ENCODE measurements at places on chromosomes 5 and 9. TPM values are rescaled to one million over a fixed set of nuclear protein-coding genes. Genes with fewer than 3 reads are reported as not detected.

DNA sequence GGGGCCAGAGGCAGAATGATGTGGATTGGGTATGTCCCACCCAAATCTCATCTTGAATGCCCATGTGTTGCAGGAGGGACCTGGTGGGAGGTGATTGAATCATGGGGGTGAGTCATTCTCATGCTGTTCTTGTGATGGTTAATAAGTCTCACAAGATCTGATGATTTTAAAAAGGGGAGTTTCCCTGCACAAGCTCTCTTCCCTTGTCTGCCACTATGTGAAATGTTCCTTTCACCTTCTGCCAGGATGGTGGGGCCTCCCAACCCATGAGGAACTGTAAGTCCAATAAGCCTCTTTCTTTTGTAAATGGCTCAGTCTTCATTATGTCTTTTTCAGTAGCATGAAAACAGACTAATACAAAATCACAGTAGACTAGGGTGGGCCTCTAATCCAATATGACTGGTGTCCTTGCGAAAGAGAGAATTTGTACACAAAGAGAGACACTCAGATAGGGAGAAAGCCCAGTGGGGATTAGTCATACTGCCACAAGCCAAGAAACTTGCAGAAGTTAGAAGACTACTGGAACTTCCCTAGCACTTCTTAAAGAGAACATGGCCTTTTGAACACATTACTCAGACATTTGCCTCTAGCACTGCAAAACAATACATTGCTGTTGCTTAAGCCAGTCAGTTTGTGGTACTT lies 68.4 kb downstream of the ANXA1 start:
- peak; percentile 27 for DNase-seq

GRCh38 chr9:35659340-35659739 lies 1.2 kb downstream of the CCDC107 start:
- peak; percentile 81 for DNase-seq

DNA sequence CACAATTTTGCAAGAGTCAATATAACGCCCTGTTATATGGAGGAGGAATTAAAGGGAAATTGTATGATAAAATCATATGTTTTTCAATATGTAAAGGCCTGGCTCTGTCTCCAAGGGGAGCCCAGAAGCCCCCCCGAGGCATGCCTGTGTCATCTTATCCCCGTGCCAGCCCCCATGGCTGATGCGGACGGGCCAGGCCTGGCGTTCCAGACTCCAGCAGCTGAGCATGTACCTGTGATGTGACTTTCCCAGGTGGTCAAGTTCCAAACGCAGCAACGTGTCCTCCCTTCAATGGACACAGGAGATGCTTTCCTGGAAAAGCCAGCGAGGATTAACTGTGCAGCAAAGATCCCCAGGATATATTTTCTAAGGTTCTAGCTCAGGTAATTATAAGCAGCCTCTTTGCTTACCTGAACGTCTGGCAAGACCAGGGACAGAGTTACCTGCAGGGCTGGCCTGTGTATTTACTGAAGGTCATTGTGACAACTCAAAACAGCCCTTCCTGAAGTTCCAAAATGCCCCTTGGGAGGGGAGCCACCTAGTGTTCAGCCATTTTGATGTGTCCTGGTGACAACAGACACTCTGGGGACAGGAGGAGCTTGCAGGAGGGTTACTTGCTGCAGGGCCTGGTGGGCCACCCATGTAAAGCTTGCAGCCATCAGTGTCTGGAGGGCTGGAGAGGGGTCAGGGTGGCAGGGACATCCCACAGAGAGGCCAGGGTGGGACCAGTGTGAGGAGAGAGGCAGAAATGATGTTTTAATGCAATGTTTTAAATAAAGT lies 53.3 kb upstream of the RNU6ATAC start:
- no peak for DNase-seq

- DNase-seq: no peak
These were observed 472.5 kb downstream of the MTRR start for GRCh38 chr5:8341406-8341805.

DNA sequence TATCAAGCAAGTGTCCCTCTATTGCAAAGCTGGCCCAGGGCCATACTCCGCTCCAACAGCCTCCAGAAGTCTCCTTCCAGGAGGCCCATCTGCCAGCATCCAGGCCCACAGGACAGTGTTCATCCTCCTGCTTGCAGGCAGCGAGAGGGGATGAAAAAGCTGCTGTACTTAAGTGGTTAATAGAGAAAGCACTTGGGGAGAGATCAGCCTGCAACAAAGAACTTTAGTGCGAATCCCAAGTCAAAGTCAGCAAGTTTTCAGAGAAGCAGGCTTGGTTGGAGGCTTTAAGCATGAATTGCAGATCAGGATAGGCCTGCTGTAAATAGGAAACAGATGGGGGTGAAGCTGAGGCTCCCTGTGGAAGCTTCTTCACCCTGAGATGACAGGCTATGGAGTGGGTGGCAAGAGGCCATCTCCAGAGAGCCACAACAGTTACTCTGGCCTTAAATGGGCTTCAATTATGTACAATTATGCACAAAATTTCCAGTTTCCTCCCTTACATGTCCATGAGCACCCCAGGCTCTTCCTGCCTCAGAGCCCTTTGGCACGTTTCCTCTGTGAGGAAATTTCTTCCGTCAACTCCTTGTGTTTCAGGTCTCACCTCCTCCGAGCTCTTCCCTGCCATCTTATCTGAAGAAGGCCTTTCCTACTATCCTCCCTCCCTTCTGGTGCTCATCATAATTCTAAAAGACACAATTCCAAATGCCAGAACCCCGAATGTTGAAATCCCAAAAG lies 98.0 kb upstream of the NR3C1 start:
- DNase-seq: no peak

- DNase-seq: peak; percentile 59
These were observed 18.7 kb downstream of the CPLX2 start for GRCh38 chr5:175889910-175890684.

DNA sequence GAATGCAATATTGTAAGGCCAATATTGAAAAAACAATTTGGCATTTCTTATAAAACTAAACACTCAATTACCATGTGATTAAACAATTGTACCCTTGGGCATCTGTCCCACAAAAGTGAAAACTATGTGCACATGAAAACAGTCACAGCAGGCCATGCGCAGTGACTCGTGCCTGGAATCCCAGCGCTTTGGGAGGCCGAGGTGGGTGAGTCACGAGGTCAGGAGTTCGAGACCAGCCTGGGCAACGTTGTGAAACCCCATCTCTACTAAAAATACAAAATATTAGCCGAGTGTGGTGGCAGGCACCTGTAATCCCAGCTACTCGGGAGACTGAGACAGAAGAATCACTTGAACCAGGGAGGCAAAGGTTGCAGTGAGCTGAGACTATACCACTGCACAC lies 343.7 kb downstream of the DMRTA1 start:
- DNase-seq: no peak

GRCh38 chr9:108117795-108118194 lies 628.2 kb upstream of the KLF4 start:
- no peak for DNase-seq

- DNase-seq: peak; percentile 27
These were observed 74.4 kb upstream of the EQTN start for GRCh38 chr9:27371382-27371781.

DNA sequence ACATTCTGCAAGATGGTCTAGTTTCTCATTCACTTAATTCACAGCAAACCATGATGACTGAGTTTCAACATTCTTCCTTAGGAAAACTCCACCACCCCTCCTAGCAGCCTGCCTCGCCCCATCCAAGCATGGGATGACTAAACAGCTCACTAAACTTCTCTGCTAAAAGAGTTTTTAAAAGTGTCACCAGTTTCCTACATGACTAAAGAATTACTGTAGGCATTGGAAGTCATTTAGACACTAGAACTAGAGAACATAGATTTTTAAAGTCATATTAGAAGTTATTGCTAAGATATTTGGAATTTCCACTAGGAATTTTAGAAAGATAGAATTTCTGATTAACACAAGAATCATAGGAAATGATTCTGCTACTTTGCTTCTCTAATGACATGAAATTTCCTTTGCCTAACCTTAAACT lies 5.5 kb upstream of the ESM1 start:
- DNase-seq: peak; percentile 42

DNA sequence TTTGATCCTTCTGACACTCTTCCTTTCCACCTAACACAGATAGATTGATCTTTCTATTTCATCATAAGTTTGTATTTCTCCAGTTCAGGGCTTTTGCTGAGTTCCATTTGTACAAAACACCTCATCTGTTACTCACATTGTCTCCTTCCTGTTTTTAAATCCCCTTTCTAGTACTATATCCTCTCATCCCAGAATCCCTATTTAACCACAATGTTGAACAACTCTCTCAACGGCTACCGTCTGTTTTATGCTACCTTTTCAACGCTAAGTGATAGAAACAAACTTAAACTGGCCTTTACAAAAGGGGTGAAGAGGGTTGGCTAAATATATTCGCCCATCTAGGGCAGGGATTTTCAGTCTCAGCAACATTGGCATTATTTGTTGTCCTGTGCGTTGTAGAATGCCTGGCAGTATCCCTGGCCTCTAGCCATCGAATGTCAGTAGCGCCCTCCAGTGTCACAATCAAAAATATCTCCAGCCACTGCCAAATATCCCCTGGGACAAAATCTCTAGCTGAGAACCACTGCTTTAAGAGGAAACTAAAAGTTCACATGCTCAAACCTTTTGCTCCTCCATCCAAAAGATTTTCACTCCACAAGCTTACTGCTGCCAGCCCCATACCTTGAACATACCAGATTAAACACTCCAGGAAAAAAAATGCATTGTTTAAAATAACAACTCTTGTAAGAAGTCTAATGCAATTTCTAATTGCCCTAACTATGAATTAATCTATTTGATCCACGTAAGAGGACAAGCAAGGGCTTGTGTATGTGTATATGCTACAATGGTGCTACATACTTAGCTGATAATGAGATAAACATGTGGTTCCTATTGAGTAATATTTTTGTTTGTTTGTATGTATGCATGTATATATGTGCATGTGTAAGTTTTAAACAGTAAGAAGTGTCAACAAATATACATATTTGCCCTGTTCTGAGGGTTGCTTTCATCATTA lies 344.0 kb downstream of the PTPRD start:
- DNase-seq: peak; percentile 25

DNA sequence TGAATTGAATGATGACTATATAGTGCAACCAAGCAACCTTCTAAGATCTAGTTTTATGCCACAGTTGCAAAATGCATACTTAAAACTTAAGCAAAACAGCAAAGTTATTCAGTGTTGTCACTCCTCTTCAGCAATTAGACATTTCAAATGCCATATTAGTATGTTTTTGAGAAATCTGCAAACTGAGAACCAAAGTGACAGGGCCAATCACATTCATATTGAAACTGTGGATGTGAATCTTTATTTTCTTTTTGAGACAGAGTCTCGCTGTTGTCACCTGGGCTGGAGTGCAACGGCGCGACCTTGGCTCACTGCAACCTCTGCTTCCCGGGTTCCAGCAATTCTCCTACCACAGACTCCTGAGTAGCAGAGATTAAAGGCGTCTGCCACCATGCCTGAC lies 249.2 kb upstream of the EFNA5 start:
- no peak for DNase-seq

DNA sequence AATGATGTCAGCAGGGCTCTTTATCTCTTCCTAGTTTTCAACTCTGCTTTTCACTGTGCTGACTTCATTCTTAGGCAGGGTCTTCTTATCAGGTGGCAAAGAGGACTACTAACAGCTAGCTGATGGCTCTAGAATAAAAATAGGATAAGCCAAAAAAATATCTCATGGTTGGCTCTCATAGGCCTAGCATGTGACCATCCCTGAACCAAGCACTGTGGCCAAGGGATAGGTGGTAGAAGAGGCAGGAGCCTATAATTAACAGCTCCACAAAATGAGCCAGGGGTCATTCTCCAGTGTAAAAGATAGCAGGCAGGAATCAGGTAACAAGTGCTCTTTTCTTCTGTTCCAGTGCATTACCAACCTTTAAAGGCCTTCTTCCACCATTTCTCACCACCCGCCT lies 21.1 kb downstream of the ANKDD1B start:
- DNase-seq: no peak

GRCh38 chr9:112180387-112180881 lies 5.3 kb upstream of the SUSD1 start:
- DNase-seq: peak; percentile 74

- no peak for DNase-seq
These were observed 808.4 kb downstream of the CDH18 start for GRCh38 chr5:19179571-19179970.

DNA sequence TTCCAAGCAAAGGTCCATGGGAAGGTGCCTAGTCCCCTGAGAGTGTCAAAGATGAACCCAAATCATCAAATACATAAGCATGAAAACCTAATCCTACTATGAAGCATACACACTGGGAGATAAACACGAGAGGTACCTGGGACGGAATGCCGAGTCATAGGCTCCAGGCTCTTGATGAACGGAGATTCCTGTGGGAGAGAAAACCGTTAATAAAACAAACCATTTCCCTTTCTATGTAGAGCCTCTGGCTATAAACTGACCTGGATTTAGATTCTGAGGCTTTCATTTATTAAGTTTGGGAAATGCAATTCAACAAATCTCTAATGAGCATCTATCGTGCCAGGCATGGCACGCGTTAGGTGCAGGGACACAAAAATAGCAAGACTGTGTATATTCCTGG lies 206.4 kb upstream of the IL12B start:
- DNase-seq: no peak

DNA sequence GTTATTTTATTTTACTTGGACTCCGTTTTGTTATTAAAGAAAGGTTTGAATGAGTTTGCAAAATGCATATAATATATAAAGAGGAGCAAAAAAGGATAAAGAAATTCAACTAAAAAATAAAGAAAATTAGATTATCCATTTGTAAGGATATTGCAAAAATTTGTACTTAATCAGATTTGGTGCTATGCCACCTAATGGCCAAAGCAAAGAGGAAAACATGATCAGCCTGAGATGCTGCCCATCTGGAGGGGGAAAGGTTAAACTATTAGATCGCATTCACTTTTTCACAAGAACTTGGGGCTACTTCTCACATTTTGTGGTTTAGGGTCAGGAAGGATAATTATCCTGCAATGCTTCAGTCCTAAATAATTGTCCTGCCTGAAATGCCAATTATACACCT lies 350.6 kb downstream of the MLLT3 start:
- DNase-seq: no peak

GRCh38 chr5:80192507-80193241 lies 63.2 kb downstream of the SERINC5 start:
- DNase-seq: no peak

GRCh38 chr9:109423877-109424276 lies 74.2 kb downstream of the PTPN3 start:
- DNase-seq: no peak

GRCh38 chr9:129613520-129614175 lies 7.3 kb downstream of the C9orf50 start:
- DNase-seq: no peak

- no peak for DNase-seq
These were observed 49.3 kb downstream of the SPRY4 start for GRCh38 chr5:142275496-142275895.

GRCh38 chr9:130143958-130144366 lies 28.2 kb upstream of the NCS1 start:
- peak; percentile 58 for DNase-seq

FCN2 gene
- not detected for total RNA-seq

MAMDC2 gene
- total RNA-seq: 2.2 TPM

RNF224 gene
- not detected for total RNA-seq

TMEM167A gene
- 197 TPM for total RNA-seq

DMRT3 gene
- total RNA-seq: not detected

GPR21 gene
- total RNA-seq: not detected

ABCA1 gene
- 0.83 TPM for total RNA-seq

PGGT1B gene
- total RNA-seq: 20.6 TPM

CD274 gene
- 17.0 TPM for total RNA-seq

All from Daoy (cell line).